Stimulated activated CD4-positive, alpha-beta T cell treated with anti-CD3 and anti-CD28 coated beads, Interleukin-4, amount 100 ng/mL, for 1 hour (primary cell): ENCODE measurements at places on chromosomes 4 and X.

DNA sequence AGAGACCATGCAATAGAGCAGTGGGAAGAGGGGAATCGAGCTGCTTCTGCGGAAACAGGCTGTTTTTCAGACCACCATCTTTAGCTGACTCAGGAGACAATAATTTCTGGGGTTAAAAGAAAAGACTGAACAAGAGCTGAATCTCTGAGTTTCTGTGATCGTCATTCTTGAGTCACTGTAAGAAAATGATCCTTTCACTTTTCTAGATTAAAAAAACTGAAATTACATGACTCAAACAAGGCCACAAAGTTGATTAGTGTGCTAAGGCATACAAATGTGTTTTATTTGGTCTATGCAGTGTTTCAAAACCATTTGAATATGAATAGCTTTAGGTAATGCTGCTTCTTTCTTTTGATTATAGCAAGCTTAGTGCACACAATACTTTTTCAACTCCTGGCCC lies 194.4 kb upstream of the RPL34 start:
- DNase-seq = peak; percentile 2

GRCh38 chr4:38177035-38177546 lies 216.9 kb downstream of the PTTG2 start:
- peak; percentile 32 for DNase-seq

- no peak for DNase-seq
Observed at GRCh38 chr4:41360921-41361793, 104.4 kb downstream of the UCHL1 start.

DNA sequence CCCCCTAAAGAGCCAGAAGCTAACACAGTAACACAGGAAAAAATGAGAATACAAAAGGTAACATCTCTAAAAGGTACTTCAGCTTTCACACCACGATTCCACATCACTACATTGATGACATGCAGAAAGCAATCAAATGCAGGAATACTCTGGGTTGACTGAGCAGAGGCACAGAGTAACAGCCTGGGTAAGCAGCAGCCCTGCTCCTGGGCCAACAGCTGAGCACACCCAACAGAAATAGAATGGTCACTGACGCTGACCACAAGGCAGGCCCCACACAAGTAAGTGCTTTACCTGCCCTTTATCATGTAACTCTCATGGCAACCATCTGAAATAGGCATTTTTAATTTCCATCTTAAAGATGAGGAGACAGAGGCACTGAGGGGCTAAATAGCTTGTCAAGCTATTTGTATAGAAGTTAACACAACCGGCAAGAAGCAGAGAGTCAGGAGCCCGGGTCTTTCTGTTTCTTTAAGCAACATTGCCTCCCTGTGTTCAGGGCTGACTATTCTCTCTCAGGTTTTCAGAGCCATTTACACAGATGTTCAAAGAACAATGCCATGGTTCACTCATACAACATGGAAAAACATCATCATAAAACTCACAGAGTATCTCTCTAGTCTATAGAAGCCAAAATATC lies 168.9 kb downstream of the ZNF674 start:
- peak; percentile 2 for DNase-seq

- no peak for DNase-seq
Observed at GRCh38 chrX:110588164-110588563, 207.5 kb downstream of the CHRDL1 start.

- no peak for DNase-seq
Observed at GRCh38 chr4:124105212-124105611, 607.3 kb downstream of the ANKRD50 start.

DNA sequence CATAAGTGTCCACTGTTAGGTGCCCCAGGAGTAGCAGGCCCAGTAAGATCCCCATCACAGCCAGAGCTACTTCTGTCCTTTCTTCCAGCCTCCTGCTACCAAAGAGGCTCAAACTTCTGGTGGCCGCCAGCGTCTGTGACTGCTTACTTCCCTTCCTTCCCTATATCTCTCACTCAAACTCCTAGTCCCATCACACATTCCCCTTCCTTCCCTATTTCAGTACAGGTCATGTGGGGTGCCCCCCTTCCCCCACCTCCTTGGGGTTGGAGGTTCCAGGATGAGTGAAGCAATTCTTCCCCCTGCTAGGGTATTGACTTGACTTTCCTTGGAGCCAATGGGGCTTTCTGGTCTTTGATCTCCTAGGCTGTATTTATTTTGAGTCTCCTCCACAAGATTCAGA lies at the start of gene VSIG4:
Gene VSIG4, minus strand, starts transcription at position 137 of the 400 bp plus-strand sequence. Its CDS starts 82 bp downstream, at position 55.
- no peak for DNase-seq

DNA sequence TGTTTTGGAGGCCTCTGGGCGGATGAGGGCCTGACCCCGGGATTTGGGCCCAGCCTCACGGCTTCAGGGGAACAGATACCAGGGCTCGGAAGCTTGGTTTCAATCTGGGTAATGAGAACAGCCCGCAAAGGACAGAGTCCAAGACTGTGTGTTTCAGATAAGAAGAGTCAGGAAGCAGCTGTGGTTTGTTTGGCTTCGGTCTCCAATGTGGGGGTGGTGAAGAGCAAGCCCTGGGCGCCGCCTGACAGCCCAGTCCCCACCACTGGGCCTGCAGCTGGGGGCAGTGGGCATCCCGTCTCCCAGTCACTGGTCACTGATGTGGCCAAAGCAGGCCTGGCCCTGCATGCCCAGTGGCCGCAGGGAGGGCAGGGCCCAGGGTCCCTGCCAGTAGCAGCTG lies 9.1 kb downstream of the WFS1 start:
- DNase-seq = no peak

DNA sequence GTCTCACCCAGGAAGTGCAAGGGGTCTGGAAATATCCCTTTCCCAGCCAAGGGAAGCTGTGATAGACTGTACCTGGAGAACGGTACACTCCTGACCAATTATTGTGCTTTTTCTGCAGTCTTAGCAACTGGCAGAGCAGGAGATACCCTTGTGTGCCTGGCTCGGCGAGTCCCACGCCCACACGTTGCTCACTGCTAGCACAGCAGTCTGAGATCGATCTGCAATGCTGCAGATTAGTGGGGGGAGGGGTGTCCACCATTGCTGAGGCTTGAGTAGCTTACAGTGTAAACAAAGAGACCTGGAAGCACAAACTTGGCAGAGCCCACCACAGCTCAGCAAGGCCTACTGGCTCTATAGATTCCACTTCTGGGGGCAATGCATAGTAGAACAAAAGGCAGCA lies 138.5 kb downstream of the CHRDL1 start:
- DNase-seq = no peak

GRCh38 chr4:130067419-130067818 lies 971.5 kb downstream of the C4orf33 start:
- no peak for DNase-seq

- DNase-seq = no peak
Observed at GRCh38 chr4:25930731-25931354, 16.8 kb downstream of the SMIM20 start.

DNA sequence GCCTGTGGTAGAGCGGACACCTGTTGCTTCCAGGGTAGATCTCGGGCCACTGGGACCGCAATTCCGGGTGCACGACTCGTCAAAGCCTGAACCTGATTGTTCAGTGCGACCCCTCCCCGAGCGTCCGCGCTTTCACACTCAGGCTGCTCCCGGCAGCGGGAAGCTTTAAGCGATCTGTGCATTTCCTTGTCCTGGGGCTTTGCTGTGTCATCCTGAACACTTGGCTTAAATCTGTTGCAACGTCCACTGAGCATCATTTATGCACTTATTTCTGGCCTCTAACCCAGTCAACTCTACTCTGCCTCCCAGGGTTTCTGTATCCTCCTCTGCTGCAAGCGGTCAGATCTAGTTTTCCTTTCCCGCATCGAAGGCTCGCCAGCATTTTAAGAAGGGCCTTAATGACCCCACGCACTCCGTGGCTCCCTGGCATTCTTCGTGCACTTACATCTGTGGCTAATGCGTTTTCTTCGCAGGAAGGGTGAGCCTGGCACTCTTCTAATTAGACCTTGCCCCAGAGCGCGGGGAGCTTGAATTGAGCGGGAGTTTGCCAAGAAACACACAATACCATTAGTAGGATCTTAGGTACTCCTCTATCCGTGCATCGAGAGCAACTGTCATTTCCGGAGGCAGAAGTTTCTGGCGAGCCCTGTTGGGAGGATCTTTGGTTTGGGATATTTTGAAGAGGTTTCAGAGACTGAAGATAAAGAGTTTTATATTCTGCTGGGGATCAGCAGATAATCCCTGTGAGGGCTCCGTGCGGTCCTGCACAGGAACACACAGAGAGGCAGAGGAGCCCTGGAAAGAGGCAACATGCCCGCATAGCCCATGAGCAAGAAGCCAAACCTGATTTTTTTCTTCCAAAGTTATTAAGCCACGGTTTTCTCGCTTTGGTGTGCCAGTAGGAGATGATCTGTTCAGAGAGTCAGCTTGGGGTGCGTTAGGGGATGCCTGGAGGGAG lies 654 bp upstream of the DDIT4L start:
- DNase-seq = no peak

DNA sequence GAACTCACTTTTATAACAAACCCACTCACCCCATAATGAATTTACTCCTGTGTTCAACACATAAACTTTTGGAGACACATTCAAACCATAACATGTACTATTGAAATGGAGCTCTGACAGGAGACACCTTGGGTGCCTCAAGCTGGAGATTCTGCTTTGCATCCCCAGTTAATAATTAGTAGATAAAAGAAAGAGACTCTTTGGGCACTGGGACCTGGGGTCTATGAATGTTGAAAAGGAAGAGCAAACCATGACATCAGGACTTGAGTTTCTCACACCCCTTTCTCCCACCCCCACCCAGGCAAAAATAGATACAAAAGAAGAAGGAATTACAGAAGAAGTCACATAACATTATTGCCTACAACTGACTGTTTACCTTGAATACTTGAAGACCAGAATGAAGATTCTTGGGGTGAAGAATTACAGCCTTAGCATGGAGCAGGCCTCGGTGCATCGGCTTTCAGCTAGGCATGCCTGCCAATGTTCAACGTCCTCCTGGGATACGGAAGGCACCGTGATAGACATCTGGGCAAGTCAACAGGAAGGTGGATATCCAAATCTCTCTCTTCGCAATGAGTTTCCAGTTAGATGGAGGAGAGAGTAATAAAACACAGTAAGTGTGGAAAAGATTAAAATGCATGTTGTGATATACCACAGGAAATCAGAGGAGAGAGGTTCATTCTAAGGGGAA lies 316.0 kb downstream of the TRIML1 start:
- no peak for DNase-seq

GRCh38 chrX:38318196-38318595 lies 9.1 kb downstream of the RPGR start:
- no peak for DNase-seq

DNA sequence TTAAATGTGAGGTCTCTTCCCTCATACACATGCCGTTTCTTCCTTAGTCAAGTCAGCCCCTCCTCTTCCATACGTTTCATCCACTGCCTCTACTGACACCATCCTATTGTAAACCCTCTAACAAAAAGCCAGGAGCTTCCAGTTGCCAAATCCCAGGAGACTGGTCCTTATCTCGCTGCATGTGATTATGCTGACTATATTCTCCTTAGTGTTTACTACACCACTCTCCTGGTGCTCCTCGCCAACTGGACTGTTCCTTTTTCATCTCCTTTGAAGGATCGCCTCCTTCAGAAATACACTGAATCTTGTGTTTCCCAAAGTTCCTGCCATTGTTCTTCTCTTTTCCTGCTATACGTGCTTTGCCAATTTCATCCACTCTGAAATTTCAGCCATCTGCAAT lies 27.7 kb downstream of the MAML3 start:
- DNase-seq = no peak
